CD4-positive, alpha-beta T cell treated with Interferon alpha-2 for 1 hour (primary cell): ENCODE measurements at places on chromosomes 12 and 14.

DNA sequence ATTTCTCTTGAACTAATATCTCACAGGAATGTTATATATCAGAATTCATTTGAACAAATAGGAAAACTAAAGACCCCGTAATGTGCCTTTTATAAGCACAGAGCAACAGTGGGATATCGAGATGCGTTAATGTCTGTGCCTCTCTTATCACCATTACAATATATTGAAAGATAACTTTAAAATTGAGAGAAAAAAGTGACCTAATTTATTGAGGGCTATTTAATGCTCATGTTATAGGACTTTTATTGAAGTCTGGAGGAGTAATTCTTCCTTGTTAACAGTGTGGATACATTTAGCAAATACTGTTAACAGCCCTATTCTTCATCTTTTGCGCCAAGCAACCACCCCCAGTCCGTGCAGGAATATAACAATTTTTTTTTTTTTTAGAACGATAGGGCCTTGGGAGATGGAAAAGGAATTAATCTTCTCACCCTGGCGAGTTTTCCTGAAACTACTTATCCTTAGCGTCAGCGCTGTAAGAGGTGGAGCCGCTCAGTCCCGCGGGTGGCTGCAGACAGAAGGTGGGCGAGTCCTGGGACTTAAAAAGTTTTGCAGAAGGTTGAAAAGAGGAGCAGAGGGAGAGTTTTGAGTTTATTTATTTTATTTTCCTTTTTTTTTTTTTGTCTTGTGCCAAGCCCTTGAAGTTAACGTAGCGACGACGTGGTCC is 11.0 kb downstream of the FOXG1 start:
- DNase-seq, result no peak

- no peak for DNase-seq
Measured at GRCh38 chr12:68557011-68557730, 53.5 kb upstream of the RAP1B start.

DNA sequence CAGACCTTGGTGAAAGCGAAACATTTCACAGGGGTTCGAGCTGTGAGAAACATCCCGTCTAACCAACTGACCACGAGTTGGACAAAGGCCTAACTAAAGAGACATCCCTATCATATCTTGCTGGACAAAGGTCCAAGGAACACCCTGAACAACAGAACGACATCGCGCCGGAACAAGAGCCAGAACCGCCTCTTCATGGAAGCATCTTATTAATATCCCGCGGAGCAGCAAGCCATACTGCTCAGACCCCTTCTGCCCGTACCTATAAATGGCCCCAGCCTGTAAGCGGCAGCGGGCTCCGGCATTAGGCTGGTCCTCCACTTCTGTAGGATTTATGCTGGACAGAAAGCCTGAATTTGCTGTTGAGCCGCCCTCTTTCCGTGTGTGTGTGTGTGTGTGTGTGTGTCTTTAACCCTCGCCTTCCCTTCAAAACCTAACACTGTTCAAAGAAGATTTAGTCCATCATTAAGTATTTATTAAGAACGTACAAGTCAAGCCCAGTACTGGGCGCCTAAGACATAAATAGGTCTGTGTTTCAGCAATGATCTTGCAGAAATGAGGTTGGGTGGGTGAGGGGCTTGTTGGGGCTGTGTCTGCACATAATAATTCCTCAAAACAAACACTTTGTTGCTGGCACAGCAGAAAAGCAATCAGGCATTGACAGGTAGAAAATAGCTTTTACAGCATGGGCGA is 1.9 kb downstream of the SLC6A15 start:
- DNase-seq, result no peak

- DNase-seq, result no peak
Measured at GRCh38 chr12:21992823-21993222, 51.6 kb upstream of the ABCC9 start.

DNA sequence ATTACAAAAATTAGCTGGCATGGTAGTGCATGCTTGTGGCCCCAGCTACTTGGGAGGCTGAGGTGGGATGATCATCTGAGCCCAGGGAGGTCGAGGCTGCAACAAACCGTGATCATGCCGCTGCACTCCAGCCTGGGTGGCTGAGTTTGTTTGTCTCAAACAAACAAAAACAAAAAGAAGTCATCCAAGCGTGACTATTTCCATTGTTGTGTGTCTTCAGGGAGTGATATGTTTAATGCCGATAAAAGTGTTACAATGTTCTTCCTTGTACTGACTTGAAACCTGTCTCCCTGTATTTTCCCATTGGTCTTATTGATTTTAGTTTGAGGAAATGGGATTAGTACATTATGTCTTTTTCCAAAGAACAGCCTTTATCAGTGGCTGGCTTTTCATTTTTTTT is 75.6 kb upstream of the USP44 start:
- DNase-seq, result no peak
